Stimulated activated CD4-positive, alpha-beta T cell treated with anti-CD3 and anti-CD28 coated beads, Interleukin-4, amount 100 ng/mL, for 4 hours (primary cell): ENCODE measurements at places on chromosomes 4 and X.

GRCh38 chrX:125219852-125220251, 99.8 kb upstream of the TEX13C start:
- no peak for DNase-seq

DNA sequence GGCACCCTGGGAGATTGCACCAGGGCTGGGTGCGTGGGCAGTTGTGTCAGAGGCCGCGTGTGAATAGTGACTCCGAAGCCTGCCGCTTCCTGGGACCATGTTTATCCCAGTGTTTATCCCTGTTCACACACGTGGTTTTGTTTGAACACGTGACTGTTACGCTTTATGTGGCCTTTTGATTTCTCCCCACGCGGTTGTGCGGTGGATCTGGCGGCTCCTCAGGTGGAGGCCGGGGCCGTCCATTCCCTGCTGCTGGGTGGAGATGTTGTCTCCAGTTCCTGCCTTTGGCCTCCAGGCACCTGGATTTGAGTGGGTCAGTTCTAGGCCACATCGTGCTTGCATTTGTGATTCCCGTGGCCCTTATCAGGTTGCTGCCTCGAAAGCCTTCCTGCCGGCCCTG, 35.1 kb downstream of the NELFA start:
- no peak for DNase-seq

DNA sequence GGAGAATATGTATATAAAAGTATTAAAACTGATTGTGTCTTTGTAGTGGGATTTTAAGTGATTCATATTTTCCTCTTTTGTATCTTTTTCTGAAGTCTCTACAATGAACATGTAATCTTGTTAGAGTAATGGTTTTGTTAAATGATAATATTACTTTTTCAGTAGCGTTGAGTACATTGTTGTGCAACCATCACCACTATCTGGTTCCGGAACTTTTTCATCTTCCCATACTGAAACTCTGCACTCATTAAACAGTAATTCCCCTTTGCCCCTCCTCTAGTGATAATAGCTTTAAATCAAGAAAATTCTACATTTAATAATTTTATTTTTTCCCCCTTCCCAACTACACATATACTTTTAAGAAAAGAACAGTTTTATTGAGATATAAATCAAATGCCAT, 23.3 kb downstream of the SHROOM3 start:
- no peak for DNase-seq

DNA sequence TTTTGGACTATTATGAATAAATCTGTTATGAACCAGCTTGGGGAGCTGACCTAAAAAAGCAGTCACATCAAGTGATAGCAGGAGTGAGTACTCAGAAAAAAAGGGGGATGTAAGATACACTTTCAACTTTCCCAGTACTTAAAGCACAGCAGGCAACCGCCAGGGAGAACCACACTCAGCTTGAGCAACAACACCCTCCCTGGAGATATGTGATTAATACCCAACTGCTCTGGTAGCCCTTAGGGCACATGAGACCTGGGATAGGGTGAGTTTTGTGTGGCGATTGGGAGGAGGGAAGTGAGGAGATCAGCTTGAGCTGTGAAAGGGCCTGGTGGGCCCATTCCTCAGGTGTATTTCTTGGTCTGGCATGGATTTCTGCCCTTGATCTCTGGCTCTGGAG, 220.3 kb upstream of the SFRP2 start:
- no peak for DNase-seq

GRCh38 chrX:97446298-97446882, 562.7 kb downstream of the RPA4 start:
- DNase-seq = no peak

DNA sequence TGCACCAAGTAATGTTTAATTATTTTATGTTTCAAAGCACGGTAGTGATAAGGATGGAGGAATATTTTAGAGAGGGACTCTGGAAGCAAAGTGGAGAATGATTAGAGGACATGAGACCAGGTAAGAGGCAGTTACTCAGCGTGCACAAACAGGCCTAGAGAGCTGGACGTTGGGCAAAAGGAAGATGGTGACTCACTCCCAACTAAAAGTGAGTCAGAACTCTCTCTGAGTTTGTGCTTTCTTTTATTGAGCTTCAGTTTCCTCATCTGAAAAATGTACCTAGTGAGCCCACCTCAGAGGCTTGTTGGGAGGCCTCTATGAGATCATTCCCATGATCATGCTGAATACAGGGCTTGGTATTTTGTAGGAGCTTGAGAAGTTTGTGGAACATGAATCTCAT, 1.6 kb upstream of the ZC4H2 start:
- DNase-seq = no peak

- no peak for DNase-seq
Measured at GRCh38 chr4:75678965-75679364, 5.8 kb upstream of the G3BP2 start.

DNA sequence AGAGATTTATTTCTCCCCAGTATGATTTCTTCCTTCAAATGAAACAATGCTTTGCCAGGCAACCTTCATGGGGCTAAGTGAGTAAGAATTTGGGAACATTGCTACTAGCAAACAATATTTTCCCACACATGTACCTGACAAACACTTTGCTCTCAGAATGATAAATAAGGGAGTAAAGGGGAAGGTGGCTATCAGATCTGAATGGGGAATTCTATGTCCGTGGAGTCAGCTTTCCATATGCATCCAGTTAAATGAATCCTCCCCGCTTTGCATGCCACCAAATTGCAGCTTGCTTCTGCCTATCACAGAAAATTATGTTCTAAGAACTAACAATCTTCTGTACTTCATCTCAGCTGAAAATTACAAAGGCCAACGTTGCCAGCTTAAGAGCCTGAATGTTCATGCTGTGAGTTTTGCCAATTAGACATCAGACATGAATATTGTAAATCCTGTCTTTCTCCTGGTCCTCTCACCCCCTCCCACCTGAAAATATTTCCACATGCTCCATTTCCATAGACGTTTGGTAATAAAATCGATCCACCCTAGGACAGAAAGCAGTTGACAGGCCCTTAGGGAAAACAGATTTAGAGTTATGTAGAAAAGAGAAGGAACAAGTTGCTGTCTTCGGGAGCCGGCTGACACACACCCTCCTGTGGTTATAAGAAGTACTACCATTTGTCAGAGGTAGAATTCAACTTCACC, 6.3 kb downstream of the MEPE start:
- DNase-seq = no peak

- no peak for DNase-seq
Measured at GRCh38 chr4:3335385-3335784, 42.6 kb downstream of the RGS12 start.

- no peak for DNase-seq
Measured at GRCh38 chr4:158861281-158861680, 92.5 kb downstream of the FNIP2 start.

- no peak for DNase-seq
Measured at GRCh38 chr4:15340902-15341732, 86.7 kb upstream of the C1QTNF7 start.

- peak; percentile 59 for DNase-seq
Measured at GRCh38 chrX:135974279-135974856, 580 bp upstream of the MMGT1 start.

GRCh38 chr4:288891-289290, 16.4 kb downstream of the ZNF732 start:
- no peak for DNase-seq

GRCh38 chr4:3407930-3408792, 33.6 kb upstream of the HGFAC start:
- no peak for DNase-seq

DNA sequence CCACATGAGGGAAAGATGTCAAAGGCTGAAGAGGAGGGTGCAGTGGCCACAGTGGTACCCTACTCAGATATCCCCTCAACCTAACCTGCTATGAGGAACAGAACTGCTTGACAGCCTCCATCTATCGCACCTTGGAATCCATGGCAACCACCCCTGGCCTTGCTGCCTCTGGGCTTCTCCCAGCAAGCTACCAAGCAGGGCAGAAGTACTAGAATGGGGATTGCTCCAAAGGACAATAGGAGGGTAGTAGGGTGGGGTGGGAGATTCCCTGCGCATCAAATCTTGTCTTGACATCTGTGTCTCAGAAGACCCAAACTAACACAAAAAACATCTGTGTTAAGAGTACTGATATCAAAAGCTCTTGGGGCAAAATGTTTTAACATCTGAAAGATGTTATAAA, 118.2 kb downstream of the FBXW7 start:
- no peak for DNase-seq
